ENCODE measurements at places on chromosomes 2 and 18.

DNA sequence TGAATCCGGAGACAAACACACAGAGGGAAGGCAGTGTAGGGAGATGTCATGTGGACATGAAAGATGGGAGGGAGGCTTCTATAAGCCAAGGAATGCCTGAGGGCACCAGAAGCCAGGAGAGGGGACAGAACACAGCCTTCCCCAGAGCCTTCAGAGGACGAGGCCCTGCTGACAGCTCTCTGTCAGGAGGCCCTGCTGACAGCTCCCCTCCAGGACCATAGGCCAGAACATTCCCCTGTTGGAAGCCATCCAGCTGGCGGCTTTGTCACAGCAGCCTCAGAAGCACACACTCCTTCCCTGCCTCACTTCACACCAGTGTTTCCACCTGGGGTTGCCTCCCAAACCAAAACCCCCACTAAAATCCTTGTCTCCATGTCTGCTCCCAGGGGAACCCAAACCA is 171.3 kb upstream of the ID2 start:
- no peak overlapping the region for H3K4me3 ChIP-seq
- peaks cover 6% of the 10 kb centered on the region for H3K4me1 ChIP-seq
- peaks cover 6% of the 10 kb centered on the region for H3K36me3 ChIP-seq
- H3K27ac ChIP-seq: peak overlapping the region; percentile 46

DNA sequence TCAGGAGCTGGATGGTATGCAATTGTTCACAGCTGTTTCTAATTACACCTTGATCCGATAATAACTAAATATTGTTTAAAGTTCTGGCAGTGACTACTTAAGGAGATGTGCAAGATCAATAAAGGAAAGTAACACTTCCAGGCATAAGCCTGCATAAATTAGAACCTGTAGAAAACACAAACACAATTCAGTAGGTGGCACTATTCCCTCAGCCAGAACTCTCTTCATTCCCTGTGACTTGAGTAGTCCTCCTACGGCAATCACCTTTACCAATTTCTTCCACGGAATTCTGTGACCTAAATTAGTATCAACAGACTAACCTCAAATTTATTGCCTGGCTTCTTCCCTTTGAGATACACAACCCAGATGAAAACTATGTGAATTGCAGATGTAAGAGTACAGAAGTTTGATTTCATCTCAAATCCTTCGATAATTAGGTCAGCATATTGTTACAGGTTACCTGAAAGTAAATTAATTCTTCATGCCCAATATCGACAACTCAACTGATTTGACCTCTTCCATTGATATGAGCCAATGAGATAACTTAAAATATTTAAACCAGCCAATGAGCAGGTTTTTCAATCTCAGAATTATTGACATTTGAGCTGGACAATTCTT is 137.8 kb downstream of the PID1 start:
- H3K27ac ChIP-seq: no peak overlapping the region
- H3K4me3 ChIP-seq: no peak overlapping the region
- H3K4me1 ChIP-seq: no peaks in the 10 kb centered on the region
- peaks cover 8% of the 10 kb centered on the region for H3K27me3 ChIP-seq
- DNase-seq: no peak
- no peaks in the 10 kb centered on the region for H3K36me3 ChIP-seq

DNA sequence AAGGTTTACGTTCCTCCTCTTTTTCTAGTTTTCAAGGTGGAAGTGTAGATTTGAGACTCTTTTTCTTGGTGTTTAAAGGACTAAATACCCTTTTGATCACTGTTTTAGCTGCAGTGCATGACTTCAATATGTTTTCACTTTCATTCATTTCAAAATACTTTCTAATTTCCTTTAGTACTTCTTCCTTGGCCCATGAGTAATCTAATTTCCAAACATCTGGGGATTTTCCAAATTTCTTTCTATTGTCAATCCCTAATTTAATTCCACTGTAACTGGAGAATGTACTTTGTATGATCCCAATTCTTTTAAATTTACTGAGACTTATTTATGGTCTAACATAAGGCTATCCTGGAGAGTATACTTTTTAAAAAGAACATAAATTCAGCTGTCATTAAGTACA is 3.8 kb upstream of the RHBDD1 start:
- peaks cover 3% of the 10 kb centered on the region for H3K36me3 ChIP-seq
- H3K4me1 ChIP-seq: peaks cover 7% of the 10 kb centered on the region
- no peak for DNase-seq
- H3K4me3 ChIP-seq: no peak overlapping the region

GRCh38 chr18:69898241-69898861 is 49.3 kb downstream of the CD226 start:
- H3K36me3 ChIP-seq: no peaks in the 10 kb centered on the region
- H3K27me3 ChIP-seq: peaks cover 3% of the 10 kb centered on the region
- peak overlapping the region; percentile 9 for H3K27ac ChIP-seq
- H3K4me3 ChIP-seq: no peak overlapping the region

DNA sequence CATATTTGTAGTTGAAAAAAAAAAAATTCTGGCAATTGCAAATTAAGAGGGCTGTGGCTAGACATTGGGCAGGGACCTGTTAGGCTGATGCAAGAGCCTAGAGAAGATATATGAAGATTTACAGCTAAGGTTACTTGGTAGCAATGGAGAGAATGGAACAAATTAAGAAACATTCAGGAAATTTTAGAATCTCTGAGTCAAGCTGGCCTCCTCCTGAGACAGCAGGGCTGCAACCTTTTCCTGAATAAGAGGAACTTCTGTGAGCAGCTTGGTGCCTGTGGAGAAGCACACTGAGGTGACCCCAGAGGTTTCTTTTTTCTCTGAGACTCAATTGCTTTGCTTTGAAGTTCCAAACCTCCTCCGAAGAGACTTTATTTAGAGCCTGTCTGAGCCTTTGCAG is 118.6 kb upstream of the LRATD1 start:
- H3K27ac ChIP-seq: peak overlapping the region; percentile 80
- H3K4me1 ChIP-seq: peaks cover 16% of the 10 kb centered on the region
- H3K27me3 ChIP-seq: peaks cover 4% of the 10 kb centered on the region

DNA sequence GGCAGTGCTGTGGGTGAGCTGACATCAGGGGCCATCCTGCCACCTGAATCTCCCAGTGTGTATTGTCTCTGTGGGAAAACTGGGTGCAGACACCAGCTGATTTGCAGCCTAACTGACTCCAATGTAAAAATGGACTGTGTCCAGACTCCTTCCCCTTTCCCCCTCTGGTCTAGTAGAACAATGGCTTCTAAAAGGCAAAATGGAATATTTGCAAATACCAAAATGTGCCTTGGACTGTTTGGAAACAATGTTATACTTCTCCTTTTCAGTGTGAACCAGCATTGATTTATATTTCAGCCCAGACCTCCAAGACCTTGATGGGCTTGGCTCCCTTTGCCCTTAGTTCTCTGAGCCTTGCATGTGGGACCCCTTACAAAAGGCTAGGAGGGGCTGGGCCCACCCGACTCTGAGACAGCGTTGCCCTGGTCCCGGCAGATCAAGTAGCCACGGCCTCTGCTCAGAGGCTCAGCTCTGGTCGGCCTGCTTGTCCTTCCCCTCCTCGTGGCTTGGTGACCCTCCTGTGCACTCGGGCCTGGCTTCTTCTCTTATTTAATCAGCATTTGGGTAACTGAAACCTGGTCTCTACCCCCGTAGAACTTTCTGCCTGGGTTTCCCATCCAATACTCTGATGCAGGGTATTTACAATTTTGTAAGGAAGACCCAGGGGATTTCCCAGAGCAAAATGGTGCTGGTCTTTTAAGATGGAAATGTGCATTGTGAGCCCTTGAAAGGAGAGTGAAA is 18.0 kb upstream of the ACKR3 start:
- no peak overlapping the region for H3K4me3 ChIP-seq
- peaks cover 10% of the 10 kb centered on the region for H3K36me3 ChIP-seq
- peaks cover 31% of the 10 kb centered on the region for H3K4me1 ChIP-seq

Data from nephron progenitor cell (in vitro differentiated cells).